ENCODE measurements at places on chromosomes 6 and 20.

GRCh38 chr6:7147051-7147671 lies 39.4 kb downstream of the RREB1 start:
- DNase-seq: no peak

DNA sequence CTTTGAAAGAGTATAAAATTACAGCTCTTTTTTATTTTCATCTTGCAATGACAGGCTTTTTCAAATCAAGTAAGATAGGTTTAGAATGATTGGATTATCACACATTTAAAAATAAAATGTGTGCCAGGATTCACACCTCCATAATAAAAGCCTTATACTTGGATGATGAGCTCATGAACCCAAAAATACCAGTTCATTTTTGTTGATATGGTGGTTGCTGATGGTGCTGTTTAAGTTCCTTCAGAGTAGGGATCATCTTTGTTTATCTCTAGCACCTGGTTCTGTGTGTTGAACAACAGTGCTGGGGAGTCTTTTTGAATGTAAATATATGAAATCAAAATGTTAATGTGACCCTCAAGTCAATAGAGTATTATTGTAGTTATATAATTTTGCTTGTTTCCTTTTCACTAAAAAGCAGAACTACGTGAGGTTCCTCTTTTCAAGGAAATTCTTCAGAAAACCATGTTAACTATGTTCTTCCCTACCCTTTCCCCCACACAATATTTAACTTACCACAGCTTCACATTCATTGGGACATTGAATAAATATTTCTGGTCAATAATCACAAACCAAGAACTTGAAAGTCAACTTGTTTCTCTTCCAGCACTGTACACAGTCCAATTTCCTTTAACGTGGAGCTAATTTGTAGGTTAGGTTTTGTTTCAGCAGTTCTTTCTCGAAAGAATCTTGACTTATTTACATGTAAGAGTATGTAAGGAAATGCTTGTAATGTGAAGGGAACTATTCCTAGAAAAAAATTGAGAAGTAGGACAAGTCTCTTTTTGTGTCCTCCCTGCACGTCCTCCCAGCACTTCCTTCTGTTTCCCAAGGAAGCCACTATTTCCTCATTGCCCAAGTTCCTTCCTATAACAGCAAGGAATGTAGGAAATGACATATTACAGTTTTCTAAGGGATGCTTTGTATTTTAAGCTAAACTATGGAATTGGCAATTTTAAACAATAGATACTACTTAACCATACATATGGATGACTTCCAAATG lies 945.9 kb upstream of the CITED2 start:
- no peak for DNase-seq

DNA sequence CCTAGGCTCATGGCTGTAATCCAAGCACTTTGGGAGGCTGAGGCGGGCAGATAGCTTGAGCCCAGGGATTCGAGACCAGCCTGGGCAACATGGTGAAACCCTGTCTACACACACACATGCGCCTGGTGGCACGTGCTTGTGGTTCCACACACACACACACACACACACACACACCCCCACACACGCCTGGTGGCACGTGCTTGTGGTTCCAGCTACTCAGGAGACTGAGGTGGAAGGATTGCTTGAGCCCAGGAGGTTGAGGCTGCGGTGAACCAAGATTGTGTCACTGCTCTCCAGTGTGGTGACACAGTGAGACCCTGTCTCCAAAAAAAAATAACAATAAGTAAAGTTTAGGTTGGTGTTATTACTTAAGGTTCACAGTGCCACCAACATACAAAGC lies 165.8 kb downstream of the ZFAND3 start:
- DNase-seq: no peak

- no peak for DNase-seq
Observed at GRCh38 chr20:62716198-62716940, 7.7 kb downstream of the NTSR1 start.

DNA sequence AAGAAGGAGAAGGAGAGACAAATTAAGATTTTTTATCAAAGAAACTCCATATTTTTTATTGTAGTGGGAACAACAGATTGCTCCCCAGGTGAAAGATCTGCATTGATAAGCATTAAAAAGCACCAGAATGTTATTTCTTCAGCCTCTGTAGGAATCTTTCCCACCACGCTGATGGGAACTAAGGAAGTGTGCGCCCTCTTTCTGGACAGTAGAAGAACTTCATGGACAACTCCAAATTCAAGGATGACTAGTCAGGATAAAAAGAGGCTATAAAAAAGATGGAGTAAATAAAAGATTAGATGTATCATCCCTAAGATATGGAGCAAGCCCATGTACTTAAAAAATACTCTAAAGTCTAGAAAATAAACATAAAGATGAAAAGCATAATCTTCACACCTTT lies 45.8 kb upstream of the PAK5 start:
- peak; percentile 2 for DNase-seq

GRCh38 chr6:49430866-49431265 lies 32.2 kb downstream of the MMUT start:
- no peak for DNase-seq

DNA sequence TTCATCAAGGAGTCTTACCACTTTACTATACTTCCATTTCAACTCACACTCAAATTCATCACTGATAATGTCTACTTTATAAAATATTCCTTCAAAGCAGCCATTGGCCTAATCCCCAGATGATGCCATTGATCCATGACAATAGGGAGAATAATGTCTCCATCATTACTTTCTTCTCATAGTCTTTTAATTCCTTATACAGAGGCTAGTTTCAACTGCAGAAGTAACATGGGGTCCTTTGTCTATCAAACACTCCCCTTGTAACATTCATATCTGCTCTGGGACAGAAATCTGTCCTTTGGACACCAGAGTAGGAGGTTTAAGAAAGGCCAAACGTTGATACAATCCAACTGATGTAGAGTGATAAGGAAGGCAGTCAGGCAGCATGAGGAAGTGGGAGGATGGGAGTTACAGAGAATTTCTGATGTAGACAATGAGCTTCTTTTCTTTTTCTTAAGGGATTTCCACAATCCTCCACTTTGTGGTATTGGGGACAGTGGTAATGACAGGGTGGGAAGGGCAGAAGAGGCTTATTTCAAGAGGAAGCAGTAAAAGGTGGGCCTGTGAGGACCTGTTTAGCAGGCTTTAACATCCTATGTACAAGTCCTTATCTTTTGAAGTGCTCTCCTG lies 18.9 kb upstream of the HLA-DOA start:
- DNase-seq: no peak

DNA sequence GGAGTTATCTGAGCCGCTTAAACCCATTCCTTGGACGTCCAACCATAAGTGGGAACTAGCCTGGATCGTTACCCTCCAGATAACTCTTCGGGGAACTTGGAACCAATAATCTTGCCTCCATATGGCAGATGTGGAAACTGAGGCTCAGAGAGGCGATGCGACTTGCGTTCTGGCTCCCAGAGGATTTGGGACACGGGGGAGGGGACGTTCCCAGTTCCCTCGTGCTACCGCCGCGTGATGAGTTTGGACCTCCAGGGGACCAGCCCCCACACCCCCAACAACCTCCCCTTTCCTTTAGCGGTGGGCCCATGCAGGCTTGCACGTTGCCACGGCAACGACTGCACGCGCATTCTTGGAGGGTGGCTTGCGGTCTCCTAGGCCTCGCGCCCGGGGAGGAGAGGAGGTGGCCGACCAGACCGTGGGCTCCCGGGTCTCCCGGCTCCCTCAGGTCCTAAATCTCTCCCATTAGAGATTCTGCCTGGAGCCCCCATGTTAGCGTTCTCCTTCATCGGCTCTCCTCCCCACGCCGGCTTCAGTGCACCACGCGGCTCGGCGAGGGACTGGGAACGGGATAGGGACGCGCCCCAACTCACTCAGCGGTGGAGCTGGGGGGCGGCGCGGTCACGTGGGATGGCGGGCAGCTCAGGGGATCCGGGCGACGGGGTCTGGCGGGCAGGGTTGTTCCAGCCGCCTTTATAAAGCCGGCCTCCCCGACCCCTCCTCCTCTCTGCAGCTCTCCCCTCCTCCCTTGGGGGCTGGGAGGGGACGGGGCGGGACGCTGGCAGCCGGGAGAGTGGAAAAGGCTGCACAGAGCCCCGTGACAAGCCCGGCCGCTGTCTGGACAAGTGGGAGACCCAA lies at the start of gene PLTP:
TSS of gene PLTP (minus strand) at position 670 of the 858 bp plus-strand sequence. CDS start 703 bp downstream, outside the sequence.
- no peak for DNase-seq

- DNase-seq: no peak
Observed at GRCh38 chr6:136034422-136034821, 182.9 kb downstream of the PDE7B start.

GRCh38 chr6:121677571-121677970 lies 242.1 kb downstream of the GJA1 start:
- no peak for DNase-seq

- DNase-seq: no peak
Observed at GRCh38 chr6:125679128-125679527, 70.3 kb upstream of the HEY2 start.

GRCh38 chr6:36244641-36245280 lies 25.1 kb upstream of the PNPLA1 start:
- DNase-seq: no peak

GRCh38 chr6:65448866-65449265 lies 258.2 kb downstream of the EYS start:
- DNase-seq: no peak

DNA sequence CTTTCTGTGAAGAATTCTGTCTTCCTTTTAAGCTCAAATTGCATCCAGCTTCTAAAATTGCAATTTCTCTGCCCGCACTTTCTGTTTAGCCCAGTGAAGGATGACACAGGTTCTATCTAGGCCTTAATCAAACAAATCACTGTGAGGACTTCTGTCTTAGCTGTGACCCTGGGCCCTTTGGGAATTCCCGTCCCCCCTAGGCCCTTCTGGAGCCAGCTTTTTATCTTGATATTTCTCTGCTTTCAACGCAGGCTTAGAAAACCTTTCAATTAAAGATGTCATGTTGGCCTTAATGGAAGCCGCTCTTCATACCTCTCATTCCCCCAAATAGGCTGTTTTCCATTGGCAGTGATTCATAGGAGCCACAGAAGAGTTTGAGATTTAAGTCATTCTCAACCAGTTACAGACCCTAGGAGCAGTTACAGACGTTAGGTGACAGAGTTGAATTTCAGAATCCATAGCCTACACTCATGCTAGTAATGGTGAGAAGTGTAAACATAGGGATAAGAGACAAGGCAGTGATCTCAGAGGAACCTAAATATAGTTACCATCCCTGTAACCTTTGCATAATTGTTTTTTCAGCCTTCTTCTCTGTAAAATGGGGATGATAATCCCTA lies 74.8 kb upstream of the FLRT3 start:
- no peak for DNase-seq

DNA sequence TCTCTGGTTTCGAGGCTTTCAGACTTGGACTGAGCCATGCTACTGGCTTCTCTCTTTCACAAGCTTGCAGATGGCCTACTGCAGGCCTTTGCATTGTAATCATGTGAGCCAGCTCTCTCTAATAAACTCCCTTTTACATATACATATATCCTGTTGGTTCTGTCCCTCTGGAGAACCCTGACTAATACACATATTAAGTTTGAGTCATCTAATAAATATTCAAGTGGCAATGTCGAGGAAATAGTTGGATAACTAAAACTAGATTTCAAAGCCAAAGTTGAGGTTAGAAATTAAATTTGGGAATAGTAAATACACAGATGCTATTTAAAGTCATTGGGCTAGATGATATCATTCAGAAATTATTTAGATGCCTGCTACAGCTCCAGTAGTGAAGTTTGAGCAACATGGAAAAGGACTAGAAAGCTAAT lies 1343.4 kb downstream of the GRIK2 start:
- no peak for DNase-seq

All from DMS 273 treated with DMSO at 0.1 percent for 48 hours (cell line).